Esophagus muscularis mucosa (tissue), 4 donors: ENCODE measurements at places on chromosomes 7 and 10. TPM values are rescaled to one million over a fixed set of nuclear protein-coding genes. Genes with fewer than 3 reads are reported as not detected.

DNA sequence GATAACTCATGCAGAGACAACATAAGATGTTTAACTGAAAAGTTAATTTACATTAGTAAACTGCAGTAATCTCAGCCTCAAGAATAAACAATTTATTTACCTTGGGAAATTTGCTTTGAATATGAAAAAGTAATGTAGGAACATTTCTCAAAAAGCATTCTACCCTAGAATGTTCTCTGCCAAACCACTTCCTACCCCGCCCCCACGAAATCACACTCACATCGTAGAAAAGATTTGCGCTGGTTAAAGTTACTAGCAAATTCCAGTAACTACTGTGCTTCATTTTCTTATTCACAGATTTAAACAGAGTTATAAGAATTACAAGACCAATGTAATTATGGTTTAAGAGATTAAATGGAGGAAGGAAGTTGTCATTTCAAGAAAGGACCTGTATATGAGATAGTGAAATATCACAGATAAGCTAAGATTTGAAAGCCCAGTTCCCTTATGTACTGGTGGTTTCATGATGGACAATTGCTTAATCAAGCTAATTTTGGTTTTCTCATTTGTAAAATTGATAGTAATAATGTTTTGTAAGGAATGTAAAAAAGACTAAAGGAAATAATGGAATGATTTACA is 175.4 kb downstream of the GNAI1 start:
- DNase-seq, result no peak

- DNase-seq, result no peak
Measured at GRCh38 chr10:128150561-128150960, 24.3 kb upstream of the MKI67 start.

GRCh38 chr7:43021431-43021830 is 89.3 kb downstream of the MRPL32 start:
- DNase-seq, result no peak

GRCh38 chr7:46654546-46655443 is 733.7 kb upstream of the IGFBP3 start:
- no peak for DNase-seq

DNA sequence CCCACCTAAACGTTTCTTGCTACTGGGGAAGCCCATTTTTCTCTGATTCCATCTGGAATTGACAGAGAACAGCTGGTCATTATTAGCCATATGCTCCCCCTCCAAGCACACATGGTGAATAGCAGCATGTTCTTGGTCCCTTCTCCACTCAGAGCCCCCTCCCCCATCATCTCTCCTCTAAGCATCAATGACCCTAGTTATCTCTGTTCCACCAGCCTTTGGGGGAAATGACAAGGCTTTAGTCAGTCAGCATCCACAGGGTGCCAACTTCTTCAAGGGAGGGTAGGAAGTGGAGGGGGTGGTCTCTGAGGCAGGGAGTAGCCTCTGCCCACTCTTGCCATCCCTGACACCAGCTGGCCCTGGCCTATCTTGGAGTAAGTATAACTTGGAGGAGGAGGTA is 163.1 kb downstream of the UBE2H start:
- no peak for DNase-seq

- DNase-seq, result no peak
Measured at GRCh38 chr7:99355098-99355497, 19.4 kb upstream of the ARPC1B start.

- no peak for DNase-seq
Measured at GRCh38 chr10:70267161-70267933, 16.5 kb downstream of the NPFFR1 start.

GRCh38 chr7:51633006-51633405 is 316.4 kb upstream of the COBL start:
- no peak for DNase-seq

DNA sequence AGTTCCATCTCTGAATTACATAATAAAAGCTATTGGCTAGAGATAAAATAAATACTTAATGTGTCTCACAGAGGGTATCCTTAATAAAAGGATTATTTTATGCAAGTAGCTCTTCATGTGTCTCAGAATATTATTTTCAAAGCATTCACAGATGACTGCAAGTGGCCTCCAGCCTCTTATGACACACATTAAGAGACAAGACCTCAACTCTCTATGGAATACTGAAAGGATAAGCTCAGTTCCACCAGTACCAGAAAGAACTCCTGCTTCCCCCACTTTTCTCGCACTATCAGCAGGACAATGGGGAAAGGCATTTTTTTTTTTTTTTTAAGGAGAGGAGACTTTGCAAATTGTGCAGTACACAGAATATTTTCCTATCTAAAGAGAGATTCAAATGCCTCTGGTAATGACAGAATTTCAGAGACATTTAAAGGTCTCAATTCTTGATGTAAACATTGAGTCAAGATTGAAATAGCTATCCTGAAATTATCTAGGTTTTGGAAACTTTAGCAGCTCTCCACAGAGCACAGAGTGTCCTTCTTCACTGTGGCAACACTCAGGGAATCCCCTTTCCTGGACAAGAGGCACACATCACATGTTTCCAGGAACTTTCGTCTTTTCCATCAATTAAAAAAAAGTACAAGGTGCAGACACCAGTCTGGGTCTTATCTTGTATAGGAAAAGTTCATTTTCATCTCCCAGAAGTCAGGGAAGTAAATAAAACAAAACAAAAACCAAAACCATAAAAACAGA is 122.0 kb upstream of the ANK3 start:
- DNase-seq, result no peak

- DNase-seq, result no peak
Measured at GRCh38 chr7:87370660-87371180, 25.3 kb downstream of the CROT start.

GRCh38 chr10:28970231-28970630 is 292.9 kb downstream of the BAMBI start:
- no peak for DNase-seq

DNA sequence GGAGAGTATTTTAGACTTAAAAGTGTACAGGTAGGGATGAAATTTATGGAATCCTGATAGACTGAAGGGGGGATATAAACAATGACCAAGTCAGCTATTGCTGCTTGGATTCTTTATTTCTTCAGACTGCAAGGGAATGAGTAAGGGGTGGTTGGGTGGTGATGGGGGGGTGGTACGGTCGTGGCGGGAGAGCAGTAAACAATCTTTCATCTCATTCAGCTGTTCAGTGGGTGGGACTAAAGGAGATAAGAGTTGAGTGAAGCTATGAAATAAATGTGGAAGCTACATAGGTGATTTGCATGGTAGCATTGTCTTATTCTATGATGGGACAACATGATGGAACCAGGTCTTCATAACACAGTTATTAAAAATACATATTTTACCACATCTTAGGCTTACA is 1.8 kb downstream of the SEPTIN7 start:
- DNase-seq, result no peak

- peak; percentile 37 for DNase-seq
Measured at GRCh38 chr10:43585981-43586729, 11.7 kb upstream of the ZNF239 start.

GRCh38 chr7:140981951-140982350 is 32.8 kb downstream of the MRPS33 start:
- DNase-seq, result no peak

GRCh38 chr7:111384065-111384891 is 178.0 kb downstream of the IMMP2L start:
- DNase-seq, result no peak

GRCh38 chr7:105531792-105532671 is at the start of gene RINT1:
Gene RINT1, plus strand, starts transcription at chr7:105532201. Its CDS starts 115 bp downstream, at chr7:105532316.
- peak; percentile 95 for DNase-seq

DNA sequence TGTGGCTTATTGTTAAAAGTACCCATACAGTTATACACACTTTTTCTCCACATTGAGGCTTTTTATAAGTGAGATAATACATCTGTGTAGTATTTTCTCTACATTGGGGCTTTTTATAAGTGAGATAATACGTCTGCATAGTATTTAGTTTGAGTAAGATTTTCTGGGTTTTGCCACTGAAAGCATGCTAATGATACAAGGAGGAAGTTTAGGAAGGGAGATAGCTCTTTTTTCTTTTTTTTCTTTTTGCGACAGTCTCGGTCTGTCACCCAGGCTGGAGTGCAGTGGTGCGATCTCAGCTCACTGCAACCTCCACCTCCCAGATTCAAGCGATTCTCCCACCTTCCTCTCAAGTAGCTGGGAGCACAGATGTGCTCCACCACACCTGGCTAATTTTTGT is 13.3 kb downstream of the FAM107B start:
- peak; percentile 4 for DNase-seq

DNA sequence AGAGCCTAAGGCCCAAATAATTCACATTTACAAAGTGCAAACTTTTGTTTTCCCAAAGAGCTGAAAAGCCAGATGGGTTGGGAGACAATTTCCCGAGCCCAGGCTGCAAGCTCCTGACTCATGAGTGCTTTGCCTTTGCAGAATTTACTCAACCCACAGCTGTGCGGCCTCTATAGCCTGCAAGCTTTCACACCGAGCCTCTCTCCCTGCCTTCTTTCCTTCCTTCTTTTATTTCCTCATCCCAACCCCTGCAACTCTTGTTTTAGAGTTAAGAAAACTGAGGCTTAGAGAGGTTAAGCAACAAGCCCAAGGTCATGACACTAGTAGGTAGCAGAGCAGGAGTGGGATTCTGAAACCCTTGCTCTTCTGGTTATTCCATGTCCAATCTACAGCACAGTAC is 203.0 kb upstream of the GPR26 start:
- no peak for DNase-seq

CCDC172 gene
- total RNA-seq, result not detected

CDNF gene
- 0.83 TPM for total RNA-seq

ATOH7 gene
- total RNA-seq, result not detected

GHRHR gene
- total RNA-seq, result not detected

SFRP5 gene
- total RNA-seq, result 41.3 TPM

LOXL4 gene
- 9.4 TPM for total RNA-seq

GARIN1A gene
- under 0.01 TPM for total RNA-seq

TSPAN33 gene
- 5.0 TPM for total RNA-seq

LARP4B gene
- total RNA-seq, result 38.6 TPM

PRKCQ gene
- 5.6 TPM for total RNA-seq

HOXA6 gene
- not detected for total RNA-seq

NPTX2 gene
- 52.5 TPM for total RNA-seq

SEC61A2 gene
- total RNA-seq, result 4.1 TPM

TMEM196 gene
- not detected for total RNA-seq

OPN4 gene
- total RNA-seq, result 0.32 TPM

MET gene
- 12.0 TPM for total RNA-seq
